Glutamatergic neuron (in vitro differentiated cells): ENCODE measurements at places on chromosomes 6 and 20. TPM values are rescaled to one million over a fixed set of nuclear protein-coding genes. Genes with fewer than 3 reads are reported as not detected.

GRCh38 chr6:50842861-50843384, 24.3 kb downstream of the TFAP2B start:
- H3K27me3 ChIP-seq = peaks cover 46% of the 10 kb centered on the region
- no peak overlapping the region for H3K4me3 ChIP-seq
- DNase-seq = peak; percentile 37
- no peaks in the 10 kb centered on the region for H3K36me3 ChIP-seq
- peaks cover 1% of the 10 kb centered on the region for H3K4me1 ChIP-seq

The TAGAP gene
- total RNA-seq = not detected

DNA sequence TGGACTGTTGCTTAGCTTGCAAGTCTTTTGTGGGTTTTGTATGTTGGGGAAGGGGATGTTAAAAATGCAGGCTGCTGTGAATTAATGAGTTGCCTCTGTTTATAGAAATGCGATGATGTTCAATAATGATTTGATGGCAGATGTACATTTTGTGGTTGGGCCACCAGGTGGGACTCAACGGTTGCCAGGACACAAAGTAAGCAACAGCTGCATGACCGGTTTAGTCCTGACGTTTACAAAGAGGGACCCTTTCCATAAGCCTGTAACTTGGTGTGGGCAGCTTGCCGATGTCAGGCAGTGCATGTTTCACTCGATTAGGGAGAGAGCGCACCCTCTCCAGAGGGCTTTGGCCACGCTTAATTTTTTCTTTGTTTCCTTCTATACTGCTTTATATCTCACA, 1.3 kb downstream of the BTBD3 start:
- no peaks in the 10 kb centered on the region for H3K36me3 ChIP-seq
- peak overlapping the region; percentile 67 for H3K4me3 ChIP-seq
- DNase-seq = peak; percentile 33

GRCh38 chr6:128507337-128508310, 12.8 kb downstream of the PTPRK start:
- no peaks in the 10 kb centered on the region for H3K27me3 ChIP-seq
- H3K27ac ChIP-seq = no peak overlapping the region
- H3K4me3 ChIP-seq = no peak overlapping the region
- no peak for DNase-seq

The EYS gene
- total RNA-seq = 13.2 TPM

GRCh38 chr6:131357501-131357900, 215.5 kb upstream of the ARG1 start:
- no peak for DNase-seq
- H3K4me3 ChIP-seq = no peak overlapping the region
- no peaks in the 10 kb centered on the region for H3K36me3 ChIP-seq
- no peak overlapping the region for H3K27ac ChIP-seq

DNA sequence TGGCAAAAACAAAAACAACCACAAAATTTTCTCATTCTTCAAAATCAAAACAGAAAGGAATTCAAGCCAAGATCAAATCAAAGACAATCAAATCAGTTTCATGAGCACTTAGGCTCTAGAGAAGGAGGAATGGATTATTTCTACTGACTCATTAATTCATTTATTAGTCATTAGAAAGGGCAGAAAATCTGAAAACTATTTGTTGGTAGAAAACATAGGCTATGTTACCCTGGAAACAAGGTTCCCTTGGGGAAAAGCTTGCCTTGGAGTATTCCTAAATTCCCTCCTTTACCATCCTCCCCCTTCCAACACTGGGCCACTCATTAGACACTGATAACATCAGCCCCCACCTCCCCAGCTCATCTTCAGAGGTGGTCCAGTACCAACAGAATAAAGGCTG, 17.5 kb downstream of the KIF16B start:
- H3K27ac ChIP-seq = peak overlapping the region; percentile 97
- peaks cover 11% of the 10 kb centered on the region for H3K27me3 ChIP-seq
- peaks cover 27% of the 10 kb centered on the region for H3K4me1 ChIP-seq
- DNase-seq = no peak
- peak overlapping the region; percentile 76 for H3K4me3 ChIP-seq

The MAS1 gene
- not detected for total RNA-seq

DNA sequence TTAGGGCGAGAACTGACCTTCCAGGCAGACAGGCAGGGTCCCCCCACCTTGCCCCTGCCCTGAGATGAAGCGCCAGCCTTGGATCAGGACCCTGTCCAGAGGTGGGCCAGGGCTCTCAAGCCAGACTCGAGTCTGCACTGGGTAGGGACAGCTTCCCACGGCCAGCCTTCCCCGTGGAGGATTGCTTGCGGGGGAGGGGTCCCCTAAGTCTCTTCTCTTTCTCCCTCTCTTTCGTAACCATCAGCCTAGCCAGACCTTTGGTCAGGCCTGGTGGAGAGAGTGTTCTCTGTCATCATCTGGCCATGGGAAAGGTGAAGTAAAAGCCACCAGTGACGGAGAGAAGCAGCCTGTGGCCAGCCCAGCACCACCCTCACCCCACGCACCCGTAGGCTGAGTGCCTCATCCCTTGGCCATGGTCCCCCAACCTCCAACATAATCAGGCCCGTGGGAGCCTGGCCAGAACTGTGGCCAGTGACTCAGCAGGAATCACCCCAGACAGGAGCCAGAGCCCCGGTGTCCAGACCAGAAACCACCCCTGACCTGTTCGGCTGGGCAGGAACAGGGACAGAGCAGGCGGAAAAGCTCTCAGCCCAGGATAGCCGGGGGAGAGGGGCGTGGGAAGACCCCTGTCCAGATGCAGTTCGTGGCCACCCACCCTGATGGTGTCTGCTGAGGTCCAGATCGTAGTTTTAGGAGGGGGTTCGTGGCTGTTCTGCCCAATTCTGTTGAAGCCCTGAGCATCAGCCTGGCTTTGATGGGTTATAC, 47.1 kb downstream of the SNAI1 start:
- no peak overlapping the region for H3K27ac ChIP-seq
- DNase-seq = no peak
- peaks cover 5% of the 10 kb centered on the region for H3K27me3 ChIP-seq
- no peak overlapping the region for H3K4me3 ChIP-seq
- H3K4me1 ChIP-seq = peaks cover 2% of the 10 kb centered on the region
- H3K36me3 ChIP-seq = no peaks in the 10 kb centered on the region

- no peak overlapping the region for H3K4me3 ChIP-seq
- H3K36me3 ChIP-seq = peaks cover 8% of the 10 kb centered on the region
- no peak for DNase-seq
- peak overlapping the region; percentile 29 for H3K27ac ChIP-seq
- peaks cover 4% of the 10 kb centered on the region for H3K27me3 ChIP-seq
Observed at GRCh38 chr20:20491110-20491783, 123.3 kb downstream of the INSM1 start.

- H3K27ac ChIP-seq = no peak overlapping the region
- no peak for DNase-seq
- peaks cover 2% of the 10 kb centered on the region for H3K4me1 ChIP-seq
- H3K27me3 ChIP-seq = peaks cover 4% of the 10 kb centered on the region
Observed at GRCh38 chr6:168616816-168617765, 176.1 kb downstream of the SMOC2 start.

GRCh38 chr6:137973201-137973600, 106.1 kb downstream of the TNFAIP3 start:
- no peaks in the 10 kb centered on the region for H3K36me3 ChIP-seq
- no peak overlapping the region for H3K27ac ChIP-seq
- peaks cover 2% of the 10 kb centered on the region for H3K27me3 ChIP-seq
- H3K4me3 ChIP-seq = no peak overlapping the region

DNA sequence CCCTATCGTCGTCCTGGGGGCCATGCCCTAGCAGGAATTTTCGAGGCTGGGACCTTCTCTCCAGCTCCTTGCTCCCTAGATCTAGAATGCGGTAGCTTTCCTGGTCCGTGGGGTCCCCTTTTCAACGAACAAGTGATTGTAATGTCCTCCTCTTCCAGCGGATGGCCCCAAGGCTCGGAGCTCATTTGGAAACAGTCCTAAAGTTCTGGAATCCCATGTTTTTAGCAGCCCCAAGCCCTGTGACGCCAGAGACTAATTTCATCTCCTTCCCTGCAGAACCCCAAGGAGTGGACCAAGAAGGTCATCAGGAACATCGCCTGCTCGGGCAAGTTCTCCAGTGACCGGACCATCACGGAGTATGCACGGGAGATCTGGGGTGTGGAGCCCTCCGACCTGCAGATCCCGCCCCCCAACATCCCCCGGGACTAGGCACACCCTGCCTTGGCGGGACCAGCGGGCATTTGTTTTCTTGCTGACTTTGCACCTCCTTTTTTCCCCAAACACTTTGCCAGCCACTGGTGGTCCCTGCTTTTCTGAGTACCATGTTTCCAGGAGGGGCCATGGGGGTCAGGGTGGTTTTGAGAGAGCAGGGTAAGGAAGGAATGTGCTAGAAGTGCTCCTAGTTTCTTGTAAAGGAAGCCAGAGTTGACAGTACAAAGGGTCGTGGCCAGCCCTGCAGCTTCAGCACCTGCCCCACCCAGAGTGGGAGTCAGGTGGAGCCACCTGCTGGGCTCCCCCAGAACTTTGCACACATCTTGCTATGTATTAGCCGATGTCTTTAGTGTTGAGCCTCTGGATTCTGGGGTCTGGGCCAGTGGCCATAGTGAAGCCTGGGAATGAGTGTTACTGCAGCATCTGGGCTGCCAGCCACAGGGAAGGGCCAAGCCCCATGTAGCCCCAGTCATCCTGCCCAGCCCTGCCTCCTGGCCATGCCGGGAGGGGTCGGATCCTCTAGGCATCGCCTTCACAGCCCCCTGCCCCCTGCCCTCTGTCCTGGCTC, 48.5 kb downstream of the PYGB start:
- peak overlapping the region; percentile 33 for H3K27ac ChIP-seq
- no peak overlapping the region for H3K4me3 ChIP-seq
- peaks cover 43% of the 10 kb centered on the region for H3K27me3 ChIP-seq
- peak; percentile 52 for DNase-seq
- H3K36me3 ChIP-seq = peaks cover 5% of the 10 kb centered on the region

The CD83 gene
- total RNA-seq = 0.34 TPM

DNA sequence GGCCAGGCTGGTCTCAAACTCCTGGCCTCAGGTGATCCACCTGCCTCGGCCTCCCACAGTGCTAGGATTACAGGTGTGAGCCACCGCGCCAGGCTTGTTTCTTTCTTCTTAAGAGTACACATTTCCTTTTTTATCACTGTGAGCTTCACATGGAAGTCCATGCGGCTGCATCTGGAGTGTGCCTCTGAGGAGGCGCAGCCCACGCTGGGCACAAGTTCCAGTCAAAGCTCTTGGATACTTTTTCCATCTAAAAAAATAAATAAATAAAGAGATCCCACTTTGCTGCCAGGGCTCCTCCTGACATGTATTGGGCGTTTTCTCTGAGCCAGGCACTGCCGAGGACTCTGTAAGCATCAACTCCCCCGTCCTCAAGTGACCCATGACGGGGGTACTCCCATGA, 123.0 kb downstream of the PREX1 start:
- no peak overlapping the region for H3K4me3 ChIP-seq
- DNase-seq = no peak
- H3K4me1 ChIP-seq = peaks cover 39% of the 10 kb centered on the region
- peaks cover 23% of the 10 kb centered on the region for H3K27me3 ChIP-seq
- peaks cover 5% of the 10 kb centered on the region for H3K36me3 ChIP-seq

DNA sequence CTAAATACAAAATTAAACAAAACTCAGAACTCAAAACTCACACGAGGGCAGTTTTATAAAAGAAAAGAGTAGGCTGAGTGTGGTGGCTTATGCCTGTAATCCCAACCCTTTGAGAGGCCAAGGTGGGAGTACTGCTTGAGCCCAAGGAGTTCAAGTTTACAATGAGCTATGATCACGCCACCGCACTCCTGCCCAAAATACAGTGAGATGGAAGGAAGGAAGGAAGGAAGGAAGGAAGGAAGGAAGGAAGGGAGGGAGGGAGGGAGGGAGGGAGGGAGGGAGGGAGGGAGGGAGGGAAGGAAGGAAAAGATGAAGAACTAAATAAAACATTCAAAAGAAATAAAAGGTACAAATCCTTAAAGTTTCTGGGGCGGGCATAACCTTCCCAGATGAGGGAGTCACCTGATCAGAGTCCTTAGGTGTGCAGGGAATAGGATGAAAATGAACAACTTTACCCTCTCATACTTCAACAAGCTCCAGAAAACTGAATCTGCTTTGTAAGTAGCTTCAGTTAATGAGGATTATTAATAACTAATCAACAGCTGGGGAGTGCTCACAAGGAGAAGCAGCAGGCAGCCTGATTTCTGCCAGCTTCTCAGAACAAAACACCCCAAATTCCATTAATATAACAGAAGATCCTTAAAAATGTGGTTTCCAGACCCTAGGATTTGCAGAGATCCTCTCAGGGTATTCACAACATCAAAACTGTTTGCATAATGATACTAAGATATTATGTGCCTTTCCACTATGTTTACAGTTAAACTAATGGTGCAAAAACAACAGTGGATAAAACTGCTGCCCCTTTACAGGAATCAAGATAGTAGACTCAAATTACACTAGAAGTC, 21.8 kb downstream of the LMBRD1 start:
- DNase-seq = no peak
- peaks cover 19% of the 10 kb centered on the region for H3K36me3 ChIP-seq
- H3K4me3 ChIP-seq = no peak overlapping the region
- H3K27ac ChIP-seq = no peak overlapping the region
- no peaks in the 10 kb centered on the region for H3K4me1 ChIP-seq

The HS3ST5 gene
- 17.4 TPM for total RNA-seq

- H3K27ac ChIP-seq = no peak overlapping the region
- H3K27me3 ChIP-seq = no peaks in the 10 kb centered on the region
- no peaks in the 10 kb centered on the region for H3K36me3 ChIP-seq
- H3K4me3 ChIP-seq = no peak overlapping the region
Observed at GRCh38 chr6:146358431-146359046, 185.1 kb upstream of the RAB32 start.
